Stimulated activated CD8-positive, alpha-beta memory T cell treated with anti-CD3 and anti-CD28 coated beads, Interleukin-7, amount 100 ng/mL, for 1 hour (primary cell): ENCODE measurements at places on chromosomes 7 and 10.

DNA sequence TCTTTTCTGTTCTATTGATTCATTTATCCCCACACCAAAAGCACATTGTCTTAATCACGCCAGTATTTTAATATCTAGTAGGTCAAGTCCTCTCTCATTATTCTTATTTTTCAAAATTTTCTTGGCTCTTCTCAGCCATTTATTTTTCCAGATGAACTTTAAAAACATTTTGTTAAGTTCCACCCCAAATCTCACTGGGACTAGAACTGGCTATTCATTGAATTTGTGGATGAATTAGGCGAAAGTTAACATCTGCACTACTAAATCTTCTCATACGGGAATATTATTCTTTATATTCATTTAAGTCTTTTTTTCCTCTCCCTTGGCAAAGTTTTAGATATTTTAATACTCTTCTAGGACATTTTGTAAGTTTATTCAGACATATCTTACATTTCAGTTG lies 295.2 kb upstream of the MGMT start:
- no peak for DNase-seq

GRCh38 chr7:26360650-26361049 lies 69.0 kb downstream of the SNX10 start:
- no peak for DNase-seq

- no peak for DNase-seq
These were observed 173.4 kb downstream of the RNF216 start for GRCh38 chr7:5607951-5608656.

DNA sequence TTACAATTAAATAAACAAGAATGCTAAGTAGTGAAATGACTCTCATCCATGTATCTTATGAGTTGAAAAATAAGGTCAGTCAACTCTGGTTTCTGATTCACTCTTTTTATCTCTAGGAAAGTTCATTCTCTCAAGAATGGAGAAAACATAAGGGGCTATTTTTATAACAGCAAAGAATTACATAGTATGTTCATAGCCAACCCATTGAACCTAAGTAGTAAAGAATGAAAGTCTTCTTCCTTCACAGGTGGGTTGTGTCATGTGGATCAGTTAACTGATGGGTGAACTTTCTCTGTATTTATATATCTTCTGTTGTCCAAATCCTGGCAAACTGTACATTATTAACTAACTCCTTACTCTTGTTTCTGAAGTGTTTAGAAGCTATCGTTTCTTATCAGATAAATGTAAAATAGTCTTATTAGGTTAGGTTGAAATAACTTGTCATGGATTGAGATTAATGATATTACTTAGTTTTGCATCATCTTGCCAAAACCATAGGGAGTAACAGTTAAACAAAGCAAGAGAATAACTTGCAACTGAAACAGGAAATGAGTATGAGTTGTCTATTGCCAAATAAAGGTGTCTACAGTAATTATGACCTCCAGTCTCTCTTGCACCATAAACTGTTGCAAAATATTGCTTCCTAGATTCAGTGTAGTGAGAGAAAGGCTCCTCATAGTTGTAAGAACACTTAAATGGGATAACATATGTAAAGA lies 86.8 kb downstream of the ANKRD7 start:
- DNase-seq, result no peak

DNA sequence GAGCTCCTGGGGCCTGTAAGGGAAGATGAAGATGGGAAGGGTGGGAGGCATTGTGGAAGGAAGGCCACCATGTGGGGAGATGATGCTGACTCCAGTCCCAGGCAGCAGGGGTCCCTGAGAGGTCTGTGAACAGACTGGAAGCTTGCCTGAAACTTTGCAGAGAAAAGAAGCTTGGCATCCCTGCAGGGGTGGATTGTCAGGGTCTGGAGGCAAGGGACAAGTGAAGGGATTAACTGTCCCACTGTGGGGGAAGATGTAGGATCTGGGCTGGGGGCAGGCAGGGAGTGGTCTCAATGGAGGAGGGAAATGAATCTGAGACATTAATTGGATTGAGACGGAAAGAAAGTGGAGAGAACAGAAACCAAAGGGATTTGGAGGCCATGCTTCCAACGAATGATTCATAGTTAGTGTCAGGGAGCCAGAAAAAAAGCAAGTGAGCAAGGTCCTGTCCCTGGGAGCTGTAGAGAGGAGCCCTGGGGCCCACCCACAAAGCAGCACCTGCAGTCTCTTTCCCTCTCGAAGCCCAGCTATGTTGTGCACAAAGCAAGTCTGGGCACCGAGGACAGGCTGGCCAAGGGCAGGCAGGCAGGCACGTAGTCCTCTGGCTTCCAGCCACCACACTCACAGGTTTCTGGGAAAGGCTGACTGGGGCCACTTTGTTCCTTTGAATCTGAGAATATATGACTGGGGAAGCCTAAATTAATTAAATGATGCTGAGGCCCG lies 4.7 kb upstream of the SLC18A3 start:
- no peak for DNase-seq

- no peak for DNase-seq
These were observed 232.6 kb upstream of the FERD3L start for GRCh38 chr7:19377611-19378344.

- DNase-seq, result no peak
These were observed 447.0 kb downstream of the GRID1 start for GRCh38 chr10:85919491-85920021.

- no peak for DNase-seq
These were observed 112.2 kb upstream of the GALNT17 start for GRCh38 chr7:71019706-71020105.

DNA sequence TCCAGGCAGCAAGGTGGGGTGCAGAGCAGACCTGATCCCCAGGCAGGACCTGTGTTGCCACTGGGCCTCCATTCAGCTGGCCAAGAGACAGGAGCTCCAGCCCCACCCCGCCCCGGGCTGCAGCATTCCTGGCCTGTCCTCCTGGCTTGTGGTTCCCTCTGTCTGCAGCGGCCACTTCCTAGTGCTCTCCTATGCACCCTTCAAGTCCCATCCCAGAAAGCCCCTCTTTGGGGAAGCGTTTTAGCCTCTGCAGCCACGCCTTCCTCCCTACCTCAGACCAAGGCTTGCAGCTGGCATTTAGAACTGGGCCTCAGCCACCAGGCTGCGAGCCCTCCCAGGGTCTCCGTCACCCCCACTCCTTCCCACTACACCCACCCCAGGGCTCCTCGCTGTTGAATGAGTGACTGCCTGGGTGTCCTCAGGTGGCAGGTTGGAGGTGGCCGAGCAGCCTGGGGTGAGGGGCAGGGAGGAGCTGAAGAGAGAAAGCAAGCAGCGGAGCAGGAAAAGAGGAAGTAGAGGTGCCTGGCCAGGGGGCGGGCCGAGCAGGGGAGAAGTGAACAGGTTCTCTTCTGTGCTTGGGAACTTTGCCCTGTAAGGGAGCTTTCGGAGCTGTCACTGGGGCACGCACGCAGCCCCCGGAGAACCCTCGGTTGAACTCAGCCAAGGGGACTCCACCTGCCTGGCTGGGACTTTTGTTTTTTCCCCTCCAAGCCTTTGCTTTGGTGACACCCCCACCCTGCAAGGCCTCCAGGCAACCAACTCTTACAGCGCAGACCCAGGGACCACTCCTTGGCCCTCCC lies 109.1 kb upstream of the TNRC18 start:
- no peak for DNase-seq

- no peak for DNase-seq
These were observed 201.3 kb downstream of the ARL4A start for GRCh38 chr7:12888717-12889116.

- no peak for DNase-seq
These were observed 73.8 kb downstream of the CREM start for GRCh38 chr10:35200487-35200886.

GRCh38 chr7:46215987-46216567 lies 295.0 kb upstream of the IGFBP3 start:
- no peak for DNase-seq

- DNase-seq, result no peak
These were observed 865 bp downstream of the ZNF438 start for GRCh38 chr10:31030800-31031199.

GRCh38 chr10:57679916-57680315 lies 587.8 kb downstream of the IPMK start:
- DNase-seq, result no peak

DNA sequence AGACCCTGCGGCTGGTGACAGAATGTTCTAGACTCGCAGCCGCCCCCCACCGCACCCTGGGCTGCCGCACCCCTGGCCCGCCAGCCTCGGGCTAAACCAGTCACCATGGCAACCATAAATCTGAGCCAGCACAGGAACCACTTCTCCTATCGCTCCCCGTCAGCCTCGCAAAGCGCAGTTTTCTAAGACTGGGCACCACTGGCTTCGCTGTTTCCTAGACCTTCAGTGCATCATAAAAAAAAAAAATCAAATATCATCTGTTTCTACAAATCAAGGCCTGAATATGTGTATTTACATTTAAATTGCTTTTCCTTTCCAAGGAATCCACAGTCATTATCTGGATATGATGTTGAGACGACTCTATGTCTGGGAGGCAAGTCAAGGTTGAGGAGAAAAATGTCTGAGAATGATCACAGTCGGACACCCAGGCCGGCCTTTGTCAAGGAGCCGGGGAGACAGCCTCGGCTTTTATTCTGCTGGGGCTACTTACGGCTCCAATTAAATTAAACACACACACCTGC lies 99.9 kb downstream of the PTPRN2 start:
- DNase-seq, result no peak

DNA sequence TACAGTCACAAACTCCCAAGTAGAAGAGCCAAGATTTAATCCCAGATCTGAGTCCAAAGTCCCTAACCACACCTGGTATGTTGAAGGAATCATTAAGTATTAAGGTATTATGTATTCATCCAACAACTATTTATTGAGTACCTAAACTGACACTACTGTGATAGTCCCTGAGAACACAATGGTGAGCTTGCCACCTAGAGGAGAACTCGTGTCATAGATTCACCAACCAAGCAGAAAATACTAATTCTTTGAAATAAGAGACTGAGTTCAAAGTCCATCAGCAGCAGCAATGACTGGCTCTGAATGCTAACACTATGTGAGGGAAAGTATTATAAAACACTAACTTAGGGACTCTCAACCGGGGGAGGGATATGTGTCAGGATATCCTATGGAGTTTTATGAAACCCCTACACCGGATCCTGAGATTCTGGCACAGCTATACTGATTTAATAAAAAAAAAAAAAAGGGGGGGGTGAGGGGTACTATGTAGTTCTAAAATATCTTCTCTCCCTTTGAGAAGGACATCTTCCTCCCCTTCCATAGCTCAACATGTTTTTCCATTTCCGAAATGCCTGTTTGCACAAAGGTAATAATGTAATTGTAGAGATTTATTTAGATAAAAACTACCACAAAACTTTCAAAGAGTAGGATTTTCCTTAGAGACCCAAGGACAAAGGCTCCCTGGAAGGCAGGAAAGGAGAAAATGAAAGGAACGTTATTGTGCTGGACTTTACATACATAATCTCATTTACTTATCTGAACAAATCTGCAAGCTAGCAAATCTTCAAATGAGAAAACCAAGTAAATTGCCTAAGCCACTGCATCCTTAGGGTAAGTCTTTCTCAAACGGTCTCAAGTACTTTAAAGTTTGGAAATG lies 1.6 kb downstream of the NCOA4 start:
- DNase-seq, result no peak

- no peak for DNase-seq
These were observed 5.8 kb downstream of the IFIT1 start for GRCh38 chr10:89398003-89398749.

GRCh38 chr10:90470966-90471365 lies 386.9 kb downstream of the HTR7 start:
- no peak for DNase-seq

GRCh38 chr7:10436302-10436701 lies 537.4 kb upstream of the PHF14 start:
- no peak for DNase-seq

DNA sequence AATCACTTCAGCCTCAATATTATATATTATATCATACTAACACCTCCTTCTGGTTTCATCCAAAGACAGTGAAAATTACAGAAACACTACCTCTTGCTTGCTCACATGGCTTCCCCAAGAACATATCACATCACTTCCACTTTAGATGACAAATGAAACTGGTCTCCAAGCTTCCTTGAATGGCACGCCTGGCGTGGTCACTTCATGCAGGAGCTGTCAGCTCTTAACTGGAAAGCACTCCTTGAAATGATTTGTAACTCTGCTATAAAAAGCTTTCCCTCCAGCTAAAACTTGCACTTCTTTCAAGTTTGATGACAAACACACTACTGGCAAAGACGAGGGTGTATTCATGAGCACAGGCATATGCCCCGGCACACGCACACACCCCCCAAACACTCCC lies 84.1 kb upstream of the INHBA start:
- DNase-seq, result no peak

- DNase-seq, result no peak
These were observed 65.9 kb downstream of the CLIP2 start for GRCh38 chr7:74355091-74355490.

DNA sequence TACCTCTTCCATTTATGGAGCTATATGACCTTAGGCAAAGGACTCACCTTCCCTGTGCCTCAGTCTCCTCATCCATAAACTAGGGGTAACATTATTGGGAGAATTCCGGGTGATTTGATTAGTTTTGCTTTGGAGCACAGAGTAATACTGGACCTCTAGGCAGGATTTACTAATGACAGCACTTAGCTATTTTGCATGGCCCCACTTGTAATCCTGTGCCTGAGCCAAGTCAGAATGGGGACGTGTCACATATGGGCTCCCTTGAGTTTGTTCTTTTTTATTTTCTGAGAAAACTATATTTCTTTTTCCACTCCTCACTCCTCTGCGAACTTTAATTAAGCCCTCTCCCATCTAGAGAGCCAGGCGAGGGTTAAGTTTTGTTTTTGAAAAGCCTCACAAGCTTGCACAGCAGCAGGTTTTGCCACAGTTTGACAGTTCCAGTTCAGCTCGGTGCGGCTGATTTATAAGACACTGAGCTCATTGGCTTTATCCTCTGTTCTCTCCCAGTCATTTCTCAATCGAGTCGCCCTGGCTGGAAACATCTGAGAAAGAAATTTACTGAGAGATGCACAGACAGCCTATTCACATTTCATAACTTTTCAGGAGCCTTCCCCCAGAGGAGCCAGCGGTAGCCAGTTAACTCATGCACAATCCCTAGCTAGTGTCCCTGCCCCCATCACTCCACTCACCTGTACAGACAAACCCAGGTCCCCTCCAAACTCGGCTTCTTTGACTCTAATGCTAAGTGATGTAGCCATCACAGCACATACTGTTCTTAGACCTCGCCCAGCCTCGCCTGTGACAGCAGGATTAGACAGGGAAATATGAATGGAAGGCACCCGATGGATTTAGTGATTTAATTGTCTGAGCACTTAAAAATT lies 441.9 kb upstream of the NPVF start:
- DNase-seq, result no peak
